MM.1S (cell line): ENCODE measurements at places on chromosomes 7 and 10.

- no peak for DNase-seq
Observed at GRCh38 chr7:129550693-129551360, 48.5 kb downstream of the SMKR1 start.

GRCh38 chr10:62860946-62861345 is 44.8 kb upstream of the EGR2 start:
- no peak for DNase-seq

GRCh38 chr7:38000272-38000671 is 79.8 kb downstream of the EPDR1 start:
- DNase-seq = no peak

DNA sequence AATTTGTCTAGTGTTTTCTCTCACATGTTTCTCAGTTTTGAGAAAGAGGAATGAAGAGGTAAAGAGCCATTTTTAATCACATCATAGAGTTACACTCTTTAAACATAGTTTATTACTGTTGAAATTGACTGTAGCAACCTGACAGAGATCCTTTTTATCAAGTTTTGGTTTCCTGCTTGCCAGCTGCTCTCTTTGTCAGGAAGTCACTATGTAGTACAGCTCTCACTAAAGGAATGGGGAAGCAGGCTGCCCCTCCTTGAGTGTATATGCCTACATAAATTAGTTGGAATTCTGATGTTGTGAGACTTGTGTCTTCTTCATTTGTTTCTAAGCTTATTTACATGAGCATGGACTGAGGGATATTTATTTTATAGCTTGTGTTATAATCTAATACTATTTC is 1274.0 kb upstream of the CELF2 start:
- DNase-seq = no peak

DNA sequence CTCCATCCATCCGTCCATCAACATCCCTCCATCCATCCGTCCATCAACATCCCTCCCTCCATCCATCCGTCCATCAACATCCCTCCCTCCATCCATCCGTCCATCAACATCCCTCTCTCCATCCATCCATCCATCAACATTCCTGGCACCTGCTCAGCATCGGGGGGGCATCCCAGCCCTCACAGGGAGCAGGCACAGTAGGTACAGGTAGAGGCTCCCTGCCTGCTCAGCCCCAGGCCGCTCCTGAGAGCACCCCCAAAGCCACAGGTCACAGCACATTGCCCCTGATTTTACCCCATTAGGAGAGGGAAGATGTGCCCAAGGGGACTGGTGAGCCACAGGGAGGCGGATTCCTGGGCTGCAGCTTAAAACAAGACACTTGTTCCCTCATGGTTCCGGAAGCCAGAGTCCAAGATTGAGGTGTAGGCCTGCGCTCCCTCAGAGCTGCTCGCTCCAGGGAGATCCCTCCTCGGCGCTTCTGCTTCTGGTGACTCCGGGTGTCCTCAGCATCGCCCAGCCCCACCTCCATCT is 21.1 kb upstream of the CFAP46 start:
- no peak for DNase-seq

GRCh38 chr10:71750124-71750841 is 23.0 kb downstream of the VSIR start:
- no peak for DNase-seq

DNA sequence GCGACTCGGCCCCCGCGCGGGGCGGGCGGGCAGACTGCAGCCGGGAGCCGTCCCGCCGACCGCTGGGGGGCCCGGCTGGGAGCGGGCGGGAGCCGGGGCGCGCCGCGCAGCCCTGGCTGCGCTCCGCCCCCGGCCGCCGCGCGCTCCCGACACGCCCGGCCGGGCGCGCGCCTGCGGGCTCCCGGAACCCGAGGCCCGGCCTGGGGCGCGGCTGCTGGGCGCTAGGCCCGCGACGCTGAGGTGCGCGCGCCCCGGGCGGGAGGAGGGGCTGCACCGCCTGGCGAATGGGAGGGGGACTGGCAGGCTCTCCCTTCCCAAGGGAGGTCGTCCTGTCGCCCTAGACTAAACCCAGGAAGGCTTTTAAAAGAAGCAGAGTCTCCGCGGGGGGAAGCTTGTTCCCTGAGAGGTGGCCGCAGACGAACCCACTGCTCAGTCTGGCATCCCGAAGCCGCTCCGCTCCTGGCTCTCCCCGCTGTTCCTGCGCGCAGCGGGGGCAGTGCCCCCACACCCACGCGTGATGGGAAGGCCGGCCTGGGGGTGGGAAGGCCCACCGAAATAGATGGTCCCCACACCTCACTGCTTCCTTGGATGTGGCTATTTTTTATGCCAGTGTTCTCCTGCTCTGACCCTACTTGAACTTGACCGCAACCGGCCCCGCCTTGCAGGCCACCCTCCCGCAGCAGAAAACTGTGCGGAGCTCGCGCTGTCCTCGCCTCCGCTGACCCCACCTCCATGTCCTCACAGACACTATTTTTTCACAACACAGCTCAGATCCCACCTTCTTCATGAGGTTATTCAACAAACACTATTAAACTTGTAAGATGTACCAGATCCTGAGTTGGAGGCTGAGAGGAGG is at the start of gene VOPP1:
VOPP1 (minus strand) TSS at position 125 of the 856 bp plus-strand sequence. CDS start 178 bp downstream, outside the sequence.
- peak; percentile 86 for DNase-seq

DNA sequence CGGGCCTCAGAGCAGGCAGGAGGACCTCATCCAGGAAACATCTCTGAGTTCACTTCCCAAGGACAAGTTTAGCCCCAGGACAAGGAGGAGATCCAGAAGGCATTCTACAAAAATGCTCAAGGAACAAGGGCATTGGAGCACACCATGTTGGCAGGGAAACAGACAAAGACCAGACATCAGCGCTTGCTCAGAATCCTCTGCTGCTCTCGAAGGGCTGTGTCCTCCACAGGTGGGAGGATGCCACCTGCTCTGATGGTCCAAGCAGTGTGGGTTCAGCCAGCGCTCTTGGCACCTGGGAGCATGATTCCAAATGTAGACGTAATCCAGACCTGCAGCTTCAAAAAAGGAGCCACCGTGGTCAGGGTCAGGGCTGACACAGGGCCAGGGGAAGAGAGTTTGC is 160.7 kb downstream of the DPP6 start:
- DNase-seq = no peak

- no peak for DNase-seq
Observed at GRCh38 chr7:131189488-131189887, 138.2 kb upstream of the MKLN1 start.

GRCh38 chr7:1873421-1873820 is 203.3 kb downstream of the ELFN1 start:
- DNase-seq = no peak

DNA sequence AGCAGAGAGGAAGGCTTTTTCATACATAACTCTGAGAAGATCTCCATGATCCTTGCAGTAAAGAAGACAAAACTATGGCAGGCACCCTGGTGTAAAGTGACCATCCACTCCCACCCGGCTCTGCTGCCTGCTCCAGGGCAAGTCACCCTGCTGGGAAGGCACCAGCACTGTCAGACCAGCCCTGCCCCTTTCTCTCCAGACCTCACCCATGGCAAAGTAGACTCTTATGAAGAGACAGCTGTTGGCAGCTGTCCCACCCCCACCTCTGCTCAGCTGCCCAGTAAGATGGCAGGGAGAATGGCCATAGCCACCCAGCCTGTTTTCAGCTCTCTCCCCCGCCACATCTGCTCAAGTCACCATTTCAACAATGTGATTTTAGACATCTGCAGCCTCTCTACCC is 8.6 kb upstream of the ZMIZ2 start:
- DNase-seq = no peak

- no peak for DNase-seq
Observed at GRCh38 chr7:99141841-99142726, 1.8 kb downstream of the SMURF1 start.

GRCh38 chr10:93915598-93915997 is 21.8 kb downstream of the SLC35G1 start:
- DNase-seq = no peak

GRCh38 chr10:69696073-69696731 is 66.2 kb downstream of the FAM241B start:
- DNase-seq = peak; percentile 30

DNA sequence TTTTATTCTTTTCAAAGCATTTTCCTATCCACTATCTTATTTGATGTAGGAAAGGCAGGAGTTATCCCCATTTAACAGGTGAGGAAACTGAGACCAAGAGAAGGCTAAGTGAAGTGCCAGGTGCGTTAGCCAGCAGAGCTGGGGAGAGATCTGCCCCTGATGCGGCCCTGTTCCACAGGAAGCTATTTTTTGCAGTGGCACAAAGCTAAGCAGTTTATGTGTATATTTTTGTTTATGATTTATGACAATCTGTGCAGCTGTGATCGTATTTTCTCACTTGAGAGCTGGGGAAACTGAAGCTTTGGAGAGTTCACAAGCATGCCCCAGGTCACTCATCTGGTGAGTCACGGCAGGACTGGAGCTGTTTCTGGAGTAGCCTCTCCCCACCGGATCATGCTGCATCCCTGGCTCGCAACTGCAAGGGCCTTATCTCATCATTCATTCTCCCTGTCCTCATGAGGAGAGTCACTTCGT is 38.8 kb downstream of the SLC29A3 start:
- DNase-seq = no peak

- DNase-seq = no peak
Observed at GRCh38 chr10:101568054-101568745, 19.9 kb downstream of the POLL start.

DNA sequence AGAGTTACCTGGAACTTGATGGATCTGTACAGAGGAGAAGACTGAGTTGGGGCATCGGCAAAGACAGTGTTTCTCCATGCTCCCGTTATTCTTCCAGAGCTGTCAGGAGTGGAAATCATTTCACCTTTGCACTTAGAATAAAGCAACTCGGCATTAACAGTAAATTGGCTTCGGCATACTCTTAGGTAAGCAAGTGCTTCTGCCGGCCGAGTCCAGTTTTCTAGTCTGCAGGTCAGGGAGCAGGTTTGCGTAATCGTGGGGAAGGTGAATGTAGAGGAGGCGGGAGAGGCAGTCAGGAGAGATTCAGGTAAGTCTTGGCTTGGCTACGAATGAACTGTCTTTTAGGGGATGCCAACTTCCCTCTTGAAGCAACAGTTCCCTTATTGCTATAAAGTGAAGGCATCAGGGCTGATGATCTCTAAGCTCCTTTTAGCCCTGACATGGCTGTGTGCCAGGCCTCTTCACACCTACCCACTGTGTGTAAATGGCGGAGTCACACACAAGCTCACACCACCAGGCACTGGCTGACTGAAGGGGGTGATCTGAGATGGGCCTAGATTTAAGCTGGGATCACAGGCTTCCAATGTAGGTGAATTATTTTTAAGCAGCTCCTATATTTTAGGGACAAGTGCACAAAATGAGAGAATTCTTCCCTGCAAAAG is 127.1 kb downstream of the GATA3 start:
- DNase-seq = no peak

DNA sequence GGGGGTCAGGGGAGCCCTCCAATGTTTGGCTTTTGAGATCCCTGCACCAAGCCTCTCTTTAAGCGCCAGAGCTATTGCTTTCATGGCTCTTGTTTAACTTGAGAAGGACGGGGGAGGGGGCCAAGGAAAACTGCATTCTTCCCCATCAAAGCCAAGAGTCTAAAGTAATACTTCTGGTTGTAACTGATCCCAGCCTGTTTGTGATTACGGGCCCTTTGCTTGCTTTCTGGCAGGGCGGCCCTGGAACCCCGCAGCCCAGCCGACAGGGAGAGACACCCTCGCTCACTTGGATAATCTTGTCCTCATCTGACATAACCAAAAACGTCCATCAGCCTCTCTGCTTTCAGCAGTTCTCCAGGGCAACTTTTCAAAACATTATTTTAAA is 154.7 kb downstream of the NEURL1 start:
- no peak for DNase-seq

DNA sequence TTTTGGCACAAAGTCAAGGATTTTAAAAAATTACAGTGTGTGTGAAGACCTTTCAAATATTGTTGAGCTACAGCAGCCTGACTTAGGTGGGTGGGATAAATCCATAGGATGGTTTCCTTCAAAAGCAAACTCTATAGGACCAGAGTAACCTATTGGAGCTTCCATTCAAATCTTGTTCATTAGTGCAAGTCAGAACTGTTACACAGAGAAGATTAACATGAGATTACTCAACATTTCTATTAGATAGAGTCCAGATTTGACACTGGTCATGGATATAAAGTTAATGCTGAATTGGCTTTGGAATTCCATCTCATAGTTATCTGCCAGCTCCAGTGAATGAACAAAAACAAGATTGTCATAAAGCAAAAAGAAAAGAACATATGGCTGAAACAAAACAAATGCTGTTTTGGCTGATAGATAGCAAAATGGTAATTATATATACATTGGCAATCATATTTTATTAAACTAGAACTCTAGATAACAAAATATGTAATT is 129.6 kb upstream of the SEMA3A start:
- no peak for DNase-seq

DNA sequence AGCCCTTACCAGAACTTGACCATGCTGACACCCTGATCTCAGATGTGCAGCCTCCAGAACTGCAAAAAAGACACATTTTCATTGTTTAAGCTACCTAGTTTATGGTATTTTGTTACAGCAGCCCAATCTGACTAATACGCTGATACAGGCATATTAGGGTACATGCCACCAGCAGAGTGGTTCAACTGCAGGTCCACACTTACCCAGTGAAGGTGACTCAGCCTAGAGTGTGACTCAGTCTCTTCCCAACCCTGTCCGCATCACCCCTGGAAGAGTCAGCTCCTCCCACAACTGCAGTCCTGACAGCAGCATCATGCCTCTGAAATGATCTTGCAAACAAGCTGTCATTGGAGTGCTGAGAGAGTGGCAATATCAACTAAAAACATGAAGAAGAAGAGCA is 30.8 kb upstream of the GOT1 start:
- DNase-seq = no peak

DNA sequence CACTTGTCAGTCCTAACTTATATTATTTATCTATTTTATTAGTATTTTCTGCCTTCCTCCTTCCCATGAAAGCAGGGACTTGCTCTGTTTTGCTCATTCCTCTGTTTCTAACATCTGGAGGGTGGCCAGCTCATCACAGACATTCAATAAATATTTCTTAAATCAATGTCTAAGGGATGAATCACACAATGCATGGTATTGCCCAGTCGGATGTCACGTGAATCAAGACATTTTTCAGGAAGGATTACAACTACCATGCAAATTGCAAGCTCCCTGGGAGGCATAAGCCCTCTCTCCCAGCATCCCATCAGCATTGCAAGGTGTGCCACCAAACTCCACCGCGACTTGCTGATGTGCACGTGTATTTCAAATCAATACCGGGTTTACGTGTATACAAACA is 146.6 kb upstream of the RNF32 start:
- DNase-seq = no peak

- no peak for DNase-seq
Observed at GRCh38 chr7:134504660-134505164, 22.7 kb upstream of the AKR1B10 start.

GRCh38 chr7:50629238-50629901 is 64.2 kb upstream of the DDC start:
- DNase-seq = no peak

- DNase-seq = no peak
Observed at GRCh38 chr10:114391599-114391998, 12.7 kb downstream of the AFAP1L2 start.
